ENCODE measurements at places on chromosomes 12 and 14.

GRCh38 chr12:12207746-12208145 is 59.1 kb downstream of the LRP6 start:
- DNase-seq: no peak

GRCh38 chr12:119825262-119825661 is 51.9 kb downstream of the CIT start:
- no peak for DNase-seq

DNA sequence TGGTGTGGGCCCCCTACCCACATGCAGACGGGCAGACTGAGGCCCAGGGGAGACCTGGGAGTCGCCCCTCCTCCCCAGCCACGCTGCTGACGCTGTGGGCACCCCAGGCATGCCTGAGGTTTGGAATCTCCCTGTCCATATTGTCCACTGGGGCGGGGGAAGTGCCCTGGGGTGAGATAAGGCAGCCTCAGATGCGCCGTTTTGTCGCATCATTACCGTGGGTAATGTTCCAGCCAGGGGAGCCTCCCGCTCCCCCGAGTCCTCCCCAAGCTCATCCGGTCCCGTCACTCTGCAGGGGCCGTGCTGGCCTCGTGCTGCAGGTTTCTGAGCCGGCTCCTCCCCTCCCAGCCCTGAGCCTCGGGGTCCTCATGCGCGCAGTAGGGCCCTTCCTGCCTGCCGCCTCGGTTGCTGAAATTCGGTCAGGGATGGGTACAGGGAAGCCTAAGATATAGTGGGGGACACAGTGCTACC is 11.4 kb downstream of the INF2 start:
- no peak for DNase-seq

- DNase-seq: no peak
These were observed 368.6 kb downstream of the DPF3 start for GRCh38 chr14:72525087-72525915.

DNA sequence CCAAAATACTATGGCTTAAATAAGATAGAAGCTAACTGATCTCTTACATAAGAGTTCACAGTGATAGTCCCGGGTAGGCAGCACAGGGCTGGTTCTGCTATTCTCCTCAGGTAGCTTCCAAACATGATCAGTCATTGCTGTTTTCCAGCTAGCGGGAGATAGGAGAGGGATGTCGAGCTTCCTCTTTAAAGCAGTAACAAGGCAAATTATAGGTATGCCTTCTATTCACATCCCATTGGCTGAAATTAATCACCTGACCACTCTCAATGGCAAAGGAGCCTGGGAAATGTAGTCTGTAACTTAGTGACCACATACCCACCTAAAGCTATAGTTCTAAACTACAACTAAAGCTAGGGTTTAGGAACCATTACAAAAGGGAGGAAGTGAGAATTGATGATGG is 34.5 kb upstream of the VRK1 start:
- DNase-seq: peak; percentile 50

DNA sequence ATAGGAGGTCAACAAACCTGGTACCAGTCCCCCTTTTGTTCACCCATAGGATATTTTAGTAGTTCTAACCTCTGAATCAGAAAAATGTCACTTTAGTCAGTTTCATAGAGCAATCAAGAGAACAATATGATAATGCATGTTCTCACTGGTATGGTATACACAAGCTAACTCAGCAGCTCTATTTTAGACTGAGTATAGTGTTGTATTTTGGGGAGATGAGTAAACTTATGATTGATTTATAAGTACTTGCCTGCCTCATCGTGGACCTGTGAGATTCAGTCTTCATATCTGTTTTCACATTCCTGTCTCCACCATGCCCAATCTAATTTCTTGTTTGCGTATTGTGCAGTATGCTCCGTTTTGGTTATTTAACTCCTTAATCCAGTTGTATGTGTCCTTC is 20.9 kb downstream of the COX16 start:
- DNase-seq: no peak

GRCh38 chr12:64187370-64187769 is 34.7 kb downstream of the KICS2 start:
- peak; percentile 63 for DNase-seq

- no peak for DNase-seq
These were observed 45.5 kb downstream of the DERA start for GRCh38 chr12:15956413-15957185.

- DNase-seq: no peak
These were observed 50.6 kb downstream of the DRAM1 start for GRCh38 chr12:101927999-101928398.

GRCh38 chr14:93799989-93800921 is 12.0 kb upstream of the PRIMA1 start:
- no peak for DNase-seq

GRCh38 chr12:77082021-77082420 is 16.7 kb upstream of the E2F7 start:
- DNase-seq: no peak

DNA sequence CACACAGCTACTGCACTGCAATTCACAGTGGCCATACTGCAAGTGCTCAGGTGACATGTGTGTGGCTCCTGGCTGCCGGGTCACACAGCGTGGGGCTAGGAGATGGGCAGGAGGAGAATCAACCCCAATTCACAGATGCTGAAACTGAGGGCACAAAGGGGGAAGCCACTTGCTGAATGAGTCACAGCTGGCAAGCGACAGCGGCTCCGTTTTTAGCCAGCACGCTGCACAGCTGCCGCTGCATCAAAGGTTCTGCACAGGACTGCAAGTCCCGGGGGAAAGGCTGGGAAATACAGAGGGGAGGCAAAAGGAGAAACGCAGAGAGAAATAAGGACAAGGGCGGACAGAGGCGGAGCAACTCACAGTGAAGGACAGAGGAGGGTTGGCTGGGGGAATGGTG is 57.9 kb downstream of the KDM2B start:
- DNase-seq: no peak

- no peak for DNase-seq
These were observed 211.3 kb upstream of the DIO3 start for GRCh38 chr14:101350021-101350420.

- DNase-seq: no peak
These were observed 141.1 kb downstream of the CAND1 start for GRCh38 chr12:67410246-67410645.

GRCh38 chr12:106239241-106239950 is 8.4 kb downstream of the CKAP4 start:
- DNase-seq: no peak

GRCh38 chr12:22797701-22798100 is 172.7 kb downstream of the ETNK1 start:
- DNase-seq: peak; percentile 34

DNA sequence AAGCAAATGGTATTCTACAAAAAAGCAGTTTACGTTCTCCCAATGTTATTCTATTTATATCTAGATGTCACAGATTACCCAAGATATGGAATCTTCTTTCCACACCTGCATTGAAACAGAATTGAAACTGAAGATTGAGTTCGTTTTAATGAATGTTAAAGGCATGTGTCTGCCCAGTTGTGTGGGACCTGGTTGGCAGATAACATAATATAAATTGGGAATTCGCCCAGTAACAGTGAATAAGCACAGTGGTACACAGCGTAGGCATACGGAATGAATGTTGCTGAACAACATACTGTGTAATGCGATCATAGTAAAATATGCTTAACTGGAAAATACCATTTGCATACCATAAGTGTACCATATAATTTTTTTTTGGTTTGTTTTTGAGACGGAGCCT is 4.3 kb downstream of the KHNYN start:
- DNase-seq: no peak

DNA sequence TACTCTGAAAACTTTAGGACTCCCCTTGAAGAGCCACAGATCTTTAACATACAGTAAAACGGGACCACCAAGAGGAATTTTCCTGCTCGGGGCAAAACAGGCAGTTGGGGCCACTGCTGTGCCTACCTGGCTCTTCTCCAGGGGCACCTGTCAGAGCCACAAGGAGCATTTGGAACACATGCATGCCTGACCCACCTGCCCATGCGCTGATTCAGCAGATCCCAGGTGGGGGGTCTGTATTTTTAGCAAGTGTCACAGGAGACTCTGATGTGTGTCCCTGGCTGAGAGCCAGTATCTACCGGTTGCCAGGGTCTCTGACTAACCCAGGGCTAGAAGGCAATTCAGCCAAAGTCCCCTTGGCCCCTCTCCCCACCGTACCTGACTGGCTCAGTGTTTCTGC is 6.5 kb downstream of the CTDSP2 start:
- no peak for DNase-seq

DNA sequence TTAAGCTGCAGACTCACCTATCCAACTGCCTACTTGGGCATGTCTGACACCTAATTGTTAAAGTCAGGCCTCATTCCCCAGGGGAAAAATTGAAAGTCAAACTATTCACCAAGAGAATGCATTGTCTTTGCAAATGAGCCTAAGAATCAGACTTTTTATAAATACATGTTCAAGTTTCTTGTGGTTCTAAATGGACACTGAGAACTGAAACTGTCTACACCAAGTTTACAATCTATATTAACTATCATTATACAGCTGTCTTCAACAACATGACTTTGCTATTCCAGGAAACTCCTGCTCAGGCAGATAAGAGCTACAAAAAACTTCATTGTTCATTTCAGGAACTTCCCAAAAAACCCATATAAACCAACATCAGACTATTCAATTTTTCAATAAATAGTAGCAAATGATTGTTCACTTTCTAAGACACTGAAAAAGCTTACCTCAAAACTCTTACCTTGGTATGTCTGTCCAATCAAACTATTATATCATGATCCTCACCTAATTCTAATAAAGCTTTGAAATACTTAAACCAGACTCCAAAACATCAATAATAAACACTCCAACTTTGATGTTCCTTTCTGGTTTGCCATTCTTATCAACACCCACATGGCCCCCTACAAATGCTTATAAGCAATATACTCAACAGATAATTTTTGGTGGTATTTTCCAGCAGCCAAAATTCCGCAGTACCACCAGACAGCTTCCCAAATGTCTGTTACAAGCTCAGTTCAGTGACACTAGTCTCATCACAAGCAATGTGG is 24.2 kb downstream of the CDK17 start:
- DNase-seq: no peak

GRCh38 chr14:41606532-41607303 is at the start of gene LRFN5:
LRFN5 (plus strand) TSS chr14:41606876.
- peak; percentile 78 for DNase-seq

DNA sequence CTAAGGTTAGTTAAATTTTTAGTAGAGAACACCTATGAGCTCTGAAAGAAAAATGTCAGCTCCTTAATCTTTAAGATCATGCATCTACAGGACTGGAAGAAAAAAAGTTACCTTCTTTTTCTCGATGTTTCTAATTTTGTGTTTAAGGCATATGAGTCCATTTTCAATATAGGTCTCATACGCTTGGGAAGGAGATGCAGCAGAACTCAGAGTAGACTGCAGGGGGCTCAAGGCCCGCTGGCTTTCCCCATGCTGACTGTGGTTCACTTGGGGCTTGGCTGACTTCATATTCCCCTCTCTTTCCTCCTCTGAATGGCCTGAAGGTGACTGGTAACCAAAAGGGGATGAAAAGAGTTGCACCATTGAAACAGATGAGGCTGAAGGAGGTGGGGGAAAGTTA is 1.5 kb downstream of the CAPRIN2 start:
- peak; percentile 75 for DNase-seq

DNA sequence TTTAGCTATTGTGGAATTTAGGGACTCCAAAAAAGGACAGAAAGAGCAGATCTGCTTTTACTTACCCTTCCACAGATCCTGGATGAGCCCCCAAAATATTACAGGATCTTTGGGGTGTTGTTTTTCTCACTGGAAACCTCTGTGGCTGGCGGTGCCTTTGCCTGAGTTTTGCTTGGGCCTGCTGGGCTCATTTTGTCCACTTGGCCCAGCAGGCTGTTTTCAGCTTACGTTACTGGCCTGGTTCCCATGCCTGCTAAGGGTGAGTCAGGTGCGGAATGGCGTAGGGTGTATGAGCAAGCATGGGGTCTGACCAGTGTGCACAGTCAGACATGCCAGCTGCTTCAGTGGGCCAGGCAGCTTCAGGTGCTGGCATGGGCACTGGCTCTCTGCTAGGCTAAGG is 45.8 kb downstream of the HSD17B6 start:
- peak; percentile 16 for DNase-seq

GRCh38 chr12:42469355-42470175 is 120.0 kb downstream of the PRICKLE1 start:
- DNase-seq: no peak

DNA sequence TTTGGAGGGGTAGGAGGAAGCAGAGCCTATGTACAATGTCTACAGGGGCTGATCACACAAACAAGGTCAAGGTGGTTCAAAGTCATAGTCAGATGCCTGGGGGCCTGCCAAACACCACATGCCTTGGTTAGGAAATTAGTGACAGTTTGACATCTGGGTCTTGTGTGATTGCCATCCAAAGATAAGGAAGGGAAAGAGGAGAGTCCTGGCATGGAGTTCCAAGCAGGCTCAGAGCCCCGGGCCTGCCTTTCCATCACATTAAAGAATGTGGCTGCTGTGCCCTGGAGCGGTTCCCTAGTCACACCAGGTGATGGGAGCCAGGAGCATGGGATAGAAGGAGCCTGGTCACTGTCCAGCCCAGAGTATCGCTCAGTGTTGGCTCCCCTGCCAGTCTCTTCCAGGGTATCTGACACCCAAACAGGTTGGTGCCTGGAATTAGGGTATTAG is 53.6 kb upstream of the BCL2L14 start:
- no peak for DNase-seq

- peak; percentile 73 for DNase-seq
These were observed 5.3 kb upstream of the PLEKHG3 start for GRCh38 chr14:64698903-64699302.

Data from mesenchymal stem cell (in vitro differentiated cells and primary cell).